Right ventricle myocardium inferior (tissue), 1 donor: ENCODE measurements at places on chromosomes 2 and 18.

DNA sequence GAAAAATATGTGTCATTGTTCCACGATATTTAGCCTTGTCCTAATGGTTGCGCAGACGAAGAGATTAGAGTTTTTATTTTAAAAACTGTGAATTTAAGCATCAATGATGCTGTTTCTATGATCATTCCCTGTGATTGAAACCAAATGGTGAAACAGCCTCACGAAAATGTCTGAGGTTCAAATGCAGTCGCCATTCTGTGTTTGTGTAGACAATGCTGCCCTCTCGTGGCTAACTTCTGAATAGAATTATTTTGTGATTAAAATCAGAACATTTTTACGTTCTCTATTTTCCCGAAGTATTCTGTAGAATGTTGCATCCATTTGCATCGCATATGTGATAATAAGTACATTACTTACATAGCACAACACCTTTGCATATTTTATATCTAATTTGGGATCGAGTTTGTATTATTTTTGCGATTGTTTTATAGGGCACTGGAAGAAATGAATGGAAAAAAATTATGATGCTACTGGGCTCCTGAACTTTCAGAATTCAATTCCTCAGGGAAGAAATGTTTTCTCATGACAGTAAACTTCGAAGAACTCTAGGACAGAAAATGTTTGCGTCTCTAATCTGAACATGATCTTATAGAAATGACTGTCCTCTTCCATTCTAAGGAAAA lies 54.8 kb upstream of the CREB1 start:
- no peak for DNase-seq

- DNase-seq, result no peak
Measured at GRCh38 chr2:55049821-55050099, 491 bp downstream of the RTN4 start.

GRCh38 chr2:156563994-156564753 lies 128.0 kb downstream of the GPD2 start:
- DNase-seq, result no peak

DNA sequence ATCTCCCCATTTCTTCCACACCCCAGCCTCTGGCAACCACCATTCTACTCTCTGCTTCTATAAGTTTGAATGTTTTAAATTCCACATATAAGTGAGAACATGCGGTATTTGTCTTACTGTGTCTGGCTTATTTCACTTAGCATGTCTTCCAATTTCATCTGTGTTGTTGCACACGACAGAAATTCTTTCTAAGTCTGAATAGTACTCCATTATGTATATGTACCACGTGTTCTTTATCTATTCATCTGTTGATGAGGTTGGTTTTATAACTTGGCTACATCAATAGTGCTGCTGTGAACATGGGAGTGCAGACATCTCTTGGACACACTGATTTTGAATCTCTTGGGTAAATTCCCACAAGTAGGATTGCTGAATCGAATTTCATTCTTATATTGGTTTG lies 31.8 kb upstream of the MTX2 start:
- DNase-seq, result no peak

- no peak for DNase-seq
Measured at GRCh38 chr2:135055182-135055786, 3.2 kb downstream of the RAB3GAP1 start.

DNA sequence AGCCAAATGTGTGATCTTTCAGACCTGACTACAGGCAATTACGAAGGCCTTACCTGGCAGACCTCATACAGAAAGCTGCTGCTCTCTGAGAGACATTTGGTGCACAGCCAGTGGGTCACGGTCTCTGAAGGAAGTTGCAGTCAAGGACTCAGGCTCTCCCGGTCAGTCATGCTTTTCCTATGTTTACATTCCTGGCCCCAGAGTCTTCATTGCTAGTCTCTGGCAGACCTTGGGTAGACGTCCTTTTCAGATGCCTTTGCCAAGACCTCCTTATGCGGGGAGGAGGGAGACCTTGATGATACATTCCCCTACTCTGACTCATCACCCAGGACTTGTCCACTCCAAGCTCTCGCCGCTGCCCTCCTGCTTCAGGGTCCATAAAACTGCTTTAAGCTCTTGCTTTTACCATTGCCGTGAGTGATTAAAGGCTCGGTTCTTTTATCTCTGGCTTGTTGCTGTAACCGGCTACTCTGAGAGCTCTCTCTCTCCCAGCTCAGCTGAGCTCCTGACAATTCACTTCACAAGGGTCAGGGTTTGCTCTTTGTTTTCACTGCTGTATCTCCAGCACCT lies 62.0 kb upstream of the SLC35F5 start:
- no peak for DNase-seq
